Tibial artery (tissue), 4 donors: ENCODE measurements at places on chromosomes 16 and 17.

DNA sequence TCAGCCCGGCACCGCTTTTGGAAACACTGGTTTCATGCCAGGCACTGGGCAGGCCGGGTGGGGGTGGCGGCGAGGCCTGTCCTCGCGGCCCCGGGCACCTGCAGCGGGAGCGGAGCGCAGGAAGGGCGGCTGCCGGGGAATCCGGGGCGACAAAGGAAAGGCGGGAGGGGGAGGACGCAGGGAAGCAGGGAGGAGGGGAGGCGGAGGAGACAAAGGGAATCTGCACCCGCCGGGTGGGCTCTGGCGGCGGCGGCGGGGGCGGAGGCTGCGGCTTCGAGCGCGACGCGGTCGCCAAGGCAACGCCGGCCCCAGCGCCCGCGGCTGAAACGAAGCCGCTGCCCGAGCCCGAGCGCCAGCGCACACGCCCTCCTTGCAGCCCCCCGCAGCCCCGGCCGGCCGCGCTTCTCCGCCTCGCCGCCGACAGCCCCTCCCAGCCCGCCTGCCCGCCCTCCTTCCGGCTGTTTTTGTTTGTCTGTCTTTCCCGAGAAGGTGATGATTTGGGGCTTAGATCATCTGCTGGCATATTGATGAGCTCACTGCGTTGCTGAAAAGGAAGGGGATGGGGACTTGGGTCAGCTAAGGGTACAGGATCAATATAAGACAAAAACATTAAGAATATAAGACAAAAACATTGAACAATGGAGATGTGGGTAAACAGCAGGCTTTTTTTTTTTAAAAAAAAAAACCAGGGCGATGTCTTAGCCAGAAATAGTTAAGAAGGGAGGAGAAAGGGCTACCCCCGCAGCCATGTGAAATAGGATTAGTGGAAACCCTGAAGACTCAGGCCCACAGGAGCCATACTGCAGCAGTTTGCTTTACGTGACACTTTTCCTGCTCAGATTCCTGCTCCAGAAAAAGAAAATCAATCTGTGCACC, 32.7 kb downstream of the CDK5R1 start:
- peak; percentile 65 for DNase-seq

GRCh38 chr16:85752511-85753420, 1.9 kb upstream of the C16orf74 start:
- no peak for DNase-seq

DNA sequence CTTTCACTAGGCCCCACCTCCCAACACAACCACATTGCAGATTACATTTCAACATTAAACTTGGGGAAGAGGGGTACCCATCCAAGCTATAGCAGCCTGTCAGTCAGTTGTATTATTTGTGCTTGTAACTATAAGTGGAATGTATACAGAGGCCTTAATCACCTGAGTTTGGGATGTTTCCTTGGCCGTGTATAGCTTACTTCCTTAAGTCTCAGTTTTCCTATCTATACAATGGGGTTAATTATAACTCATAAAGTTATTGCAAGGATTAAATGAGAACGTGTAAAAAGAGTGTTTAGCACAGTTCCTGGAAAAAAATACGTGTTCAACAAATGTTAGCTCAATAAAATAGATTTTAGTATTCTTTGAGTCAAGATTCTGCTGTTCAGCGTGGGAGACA, 165.5 kb upstream of the FAM20A start:
- DNase-seq: no peak

DNA sequence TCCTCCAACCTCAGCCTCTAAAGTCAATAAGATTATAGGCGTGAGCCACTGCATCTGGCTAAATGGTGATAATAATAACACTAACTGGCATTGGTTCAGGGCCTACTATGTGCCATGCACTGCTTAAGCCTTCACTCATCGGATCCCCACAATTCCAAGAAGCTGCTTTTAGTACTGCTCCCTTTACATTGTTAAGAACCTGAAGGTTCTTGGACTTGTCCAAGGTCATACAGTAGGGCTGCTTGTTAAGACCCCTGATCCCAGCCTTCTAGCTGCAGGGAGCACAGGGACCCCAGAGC, 6.6 kb downstream of the SREBF1 start:
- no peak for DNase-seq

GRCh38 chr16:57358527-57359095, at the start of gene CCL22:
Gene CCL22, plus strand, starts transcription at chr16:57358783. Its CDS starts 34 bp downstream, at chr16:57358817.
- no peak for DNase-seq

GRCh38 chr16:55036371-55036821, 105.7 kb downstream of the IRX5 start:
- DNase-seq: peak; percentile 48

DNA sequence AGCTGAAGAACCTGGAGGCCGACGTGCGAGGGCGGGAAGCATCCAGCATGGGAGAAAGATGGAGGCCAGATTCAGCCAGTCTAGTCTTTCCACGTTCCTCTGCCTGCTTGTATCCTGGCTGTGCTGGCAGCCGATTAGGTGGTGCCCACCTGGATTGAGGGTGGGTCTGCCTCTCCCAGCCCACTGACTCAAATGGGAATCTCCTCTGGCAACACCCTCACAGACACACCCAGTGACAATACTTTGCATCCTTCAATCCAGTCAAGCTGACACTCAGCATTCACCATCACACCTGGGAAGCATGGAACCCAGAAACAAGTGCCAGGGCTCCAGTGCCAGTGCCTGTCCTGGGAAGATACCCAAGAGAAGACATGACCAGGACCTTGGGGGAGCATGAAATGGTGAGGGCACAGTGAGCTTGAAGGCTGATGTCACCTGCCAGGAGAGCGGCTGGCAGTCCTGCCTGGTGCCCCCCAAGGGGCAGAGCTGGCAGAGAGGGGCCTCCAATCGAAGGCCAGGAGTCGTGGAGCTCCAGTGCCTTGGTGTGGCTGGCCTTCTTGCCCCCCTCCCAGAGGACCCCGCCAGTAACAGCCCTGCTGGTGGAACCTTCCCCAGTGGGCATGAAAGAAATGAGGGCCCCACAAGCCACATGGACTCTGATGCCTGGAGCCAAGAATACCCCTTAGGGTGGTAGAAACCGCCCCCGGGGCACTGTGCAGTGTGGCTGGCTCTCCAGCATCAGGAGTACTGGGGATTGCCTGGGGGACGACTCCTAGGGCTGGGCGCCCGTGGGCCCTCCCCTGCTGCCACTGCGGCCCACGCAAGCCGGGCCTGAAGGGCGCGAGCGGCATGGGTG, 643 bp upstream of the NPB start:
- DNase-seq: peak; percentile 63

- no peak for DNase-seq
Observed at GRCh38 chr16:69860233-69861231, 90.6 kb upstream of the CLEC18A start.
